Mammary microvascular endothelial cell (primary cell): ENCODE measurements at places on chromosomes 1 and 21. TPM values are rescaled to one million over a fixed set of nuclear protein-coding genes. Genes with fewer than 3 reads are reported as not detected.

The DYRK3 gene
- 9.9 and 13.2 TPM in 2 replicates for total RNA-seq

The PLA2G2C gene
- not detected in 2 replicates for total RNA-seq

The OR10J1 gene
- total RNA-seq: not detected in 2 replicates

The INAVA gene
- not detected in 2 replicates for total RNA-seq

The SYCP1 gene
- not detected in 2 replicates for total RNA-seq

The TMEM51 gene
- total RNA-seq: 11.9 and 16.5 TPM in 2 replicates

The PODN gene
- total RNA-seq: not detected in 2 replicates

The KCND3 gene
- total RNA-seq: 0.05 and 0.07 TPM in 2 replicates

The RUNX1 gene
- total RNA-seq: 3.7 and 4.8 TPM in 2 replicates

The FABP3 gene
- 3.9 and 9.6 TPM in 2 replicates for total RNA-seq

The FCRL4 gene
- total RNA-seq: not detected in 2 replicates

The FMO1 gene
- total RNA-seq: not detected in 2 replicates

The BATF3 gene
- total RNA-seq: 0.59 TPM in 1 of 2 replicates, not detected in the other

The C4BPB gene
- total RNA-seq: 1.2 TPM in 1 of 2 replicates, not detected in the other

The ATP1A2 gene
- not detected in 2 replicates for total RNA-seq

The S100A12 gene
- not detected in 2 replicates for total RNA-seq

The TRPM2 gene
- 18.1 and 18.3 TPM in 2 replicates for total RNA-seq

The ECM1 gene
- total RNA-seq: 1.5 and 2.1 TPM in 2 replicates

The EDARADD gene
- not detected in 2 replicates for total RNA-seq

The TBCE gene
- total RNA-seq: 27.4 and 33.7 TPM in 2 replicates

The UTS2 gene
- total RNA-seq: not detected in 2 replicates

The KDF1 gene
- not detected in 2 replicates for total RNA-seq

The RPTN gene
- total RNA-seq: not detected in 2 replicates

The NFASC gene
- total RNA-seq: not detected in 2 replicates

The NUF2 gene
- 27.1 and 32.0 TPM in 2 replicates for total RNA-seq

The FBXO2 gene
- 0.74 TPM in 1 of 2 replicates, not detected in the other for total RNA-seq

The PEAR1 gene
- 46.7 and 49.8 TPM in 2 replicates for total RNA-seq

The LRRC38 gene
- total RNA-seq: 0.40 and 0.54 TPM in 2 replicates

The PADI2 gene
- 0.05 and 0.13 TPM in 2 replicates for total RNA-seq

The KIAA0319L gene
- total RNA-seq: 19.5 and 25.8 TPM in 2 replicates

The SNIP1 gene
- 7.9 and 11.3 TPM in 2 replicates for total RNA-seq

The C1QTNF12 gene
- 0.25 and 0.27 TPM in 2 replicates for total RNA-seq

The TMEM240 gene
- total RNA-seq: 0.69 and 1.7 TPM in 2 replicates

The C1orf174 gene
- 28.2 and 31.2 TPM in 2 replicates for total RNA-seq

The CHIA gene
- not detected in 2 replicates for total RNA-seq

The KIF26B gene
- 0.15 and 0.20 TPM in 2 replicates for total RNA-seq

The CACNA1E gene
- not detected in 2 replicates for total RNA-seq

The RASSF5 gene
- 0.07 and 0.39 TPM in 2 replicates for total RNA-seq

The ACTA1 gene
- total RNA-seq: not detected in 2 replicates

The GPR25 gene
- total RNA-seq: not detected in 2 replicates

The HMCN1 gene
- 0.87 and 2.5 TPM in 2 replicates for total RNA-seq

The LDLRAD1 gene
- not detected in 2 replicates for total RNA-seq

The REG4 gene
- not detected in 2 replicates for total RNA-seq

The LPAR3 gene
- not detected in 2 replicates for total RNA-seq

The TEX38 gene
- not detected in 2 replicates for total RNA-seq

The AMIGO1 gene
- total RNA-seq: 0.44 and 1.3 TPM in 2 replicates

The FALEC gene
- total RNA-seq: not detected in 2 replicates

The CGN gene
- 0.13 and 1.5 TPM in 2 replicates for total RNA-seq

The PER3 gene
- total RNA-seq: 2.0 and 2.1 TPM in 2 replicates

The GRHL3 gene
- 0.10 and 0.53 TPM in 2 replicates for total RNA-seq

The IL20 gene
- total RNA-seq: not detected in 2 replicates

The OR2T6 gene
- total RNA-seq: not detected in 2 replicates

The ZNF684 gene
- 2.6 and 3.8 TPM in 2 replicates for total RNA-seq

The CFHR5 gene
- total RNA-seq: not detected in 2 replicates
